ENCODE measurements at places on chromosomes 2 and 18. TPM values are rescaled to one million over a fixed set of nuclear protein-coding genes. Genes with fewer than 3 reads are reported as not detected.

The CUL3 gene
- 79.5 TPM for total RNA-seq

The TLX2 gene
- 0.52 TPM for total RNA-seq

The C2orf80 gene
- total RNA-seq, result not detected

The CTAGE1 gene
- not detected for total RNA-seq

DNA sequence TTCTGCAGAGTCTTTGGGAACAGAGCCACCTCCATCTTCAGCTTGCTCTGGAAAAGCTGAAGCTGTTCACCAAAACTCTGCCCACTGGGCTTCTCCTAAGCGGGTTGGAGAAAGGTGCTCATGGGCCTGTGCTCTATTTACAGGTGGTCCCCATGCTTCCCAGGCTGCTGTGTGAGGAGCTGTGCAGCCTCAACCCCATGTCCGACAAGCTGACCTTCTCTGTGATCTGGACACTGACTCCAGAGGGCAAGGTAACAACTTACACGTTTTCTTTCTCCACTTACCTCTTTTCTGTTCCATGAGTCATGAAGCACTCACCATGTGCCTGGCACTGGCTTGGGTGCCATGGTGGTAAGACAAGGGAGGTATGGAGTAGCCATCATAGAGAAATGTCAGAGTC lies 129.5 kb upstream of the ALPP start:
- no peaks in the 10 kb centered on the region for H3K27me3 ChIP-seq
- H3K4me3 ChIP-seq, result no peak overlapping the region
- no peak for DNase-seq
- H3K27ac ChIP-seq, result no peak overlapping the region
- H3K36me3 ChIP-seq, result peaks cover 2% of the 10 kb centered on the region

DNA sequence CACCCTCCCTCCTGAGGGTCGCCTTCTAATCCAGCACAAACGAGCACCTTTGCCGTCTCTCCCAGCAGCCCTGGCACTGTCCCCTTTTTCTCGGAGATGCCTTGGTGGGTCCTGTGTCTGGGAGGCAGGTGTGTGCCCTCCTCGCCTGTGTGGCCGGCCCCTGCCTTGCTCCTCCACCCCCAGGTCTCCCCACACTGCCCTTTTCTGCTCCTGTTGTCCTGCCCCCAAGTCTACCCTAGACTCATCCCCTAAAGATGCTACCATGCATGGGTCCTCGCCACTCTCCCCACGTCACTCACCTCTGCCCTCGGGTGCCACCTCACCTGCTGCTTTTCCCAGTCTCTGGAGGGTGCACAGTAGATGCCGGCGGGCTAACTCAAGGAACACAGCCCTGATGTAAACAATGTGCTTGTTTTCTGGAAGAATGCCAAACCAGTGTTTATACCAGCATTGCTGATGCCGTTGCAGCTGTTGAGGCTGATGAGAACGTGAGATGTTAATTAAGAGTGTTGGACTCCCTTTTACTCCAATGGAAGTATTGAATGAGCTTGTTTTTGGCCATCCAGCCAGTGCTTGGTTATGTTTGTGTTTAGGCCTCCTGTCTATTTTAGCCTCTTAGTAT lies 223.1 kb downstream of the AGAP1 start:
- H3K4me3 ChIP-seq, result no peak overlapping the region
- no peak overlapping the region for H3K27ac ChIP-seq
- peaks cover 4% of the 10 kb centered on the region for H3K27me3 ChIP-seq
- DNase-seq, result no peak
- no peaks in the 10 kb centered on the region for H3K36me3 ChIP-seq

GRCh38 chr18:31273812-31274527 lies 44.0 kb upstream of the DSG1 start:
- no peak overlapping the region for H3K27ac ChIP-seq
- DNase-seq, result no peak
- no peaks in the 10 kb centered on the region for H3K27me3 ChIP-seq
- H3K4me1 ChIP-seq, result no peaks in the 10 kb centered on the region

GRCh38 chr2:179069685-179070084 lies 19.7 kb upstream of the CCDC141 start:
- no peak overlapping the region for H3K27ac ChIP-seq
- no peaks in the 10 kb centered on the region for H3K27me3 ChIP-seq
- no peak for DNase-seq
- H3K4me1 ChIP-seq, result no peaks in the 10 kb centered on the region
- no peak overlapping the region for H3K4me3 ChIP-seq

GRCh38 chr2:136319237-136319636 lies 201.3 kb upstream of the CXCR4 start:
- no peak overlapping the region for H3K4me3 ChIP-seq
- peaks cover 60% of the 10 kb centered on the region for H3K4me1 ChIP-seq
- no peaks in the 10 kb centered on the region for H3K27me3 ChIP-seq

DNA sequence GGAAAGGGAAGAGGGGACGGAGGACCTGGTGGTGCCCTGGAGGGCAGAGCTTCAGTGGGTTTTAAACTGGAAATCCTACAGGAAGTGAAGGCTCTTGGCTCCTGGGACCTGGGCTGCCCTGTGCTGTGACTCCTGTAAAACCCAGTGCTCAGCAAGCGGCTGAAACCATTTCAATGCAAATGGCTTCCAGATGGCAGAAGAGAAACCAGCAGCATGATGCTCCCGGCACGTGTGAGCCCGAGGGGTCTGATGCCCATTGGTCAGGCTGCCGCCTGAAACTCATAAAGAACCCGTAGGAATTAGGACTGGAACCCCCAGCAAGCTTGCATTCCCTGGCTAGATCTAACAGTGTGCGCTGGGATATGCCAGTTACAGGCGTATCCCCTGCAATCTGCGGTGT lies 109.2 kb upstream of the THOC1 start:
- no peaks in the 10 kb centered on the region for H3K36me3 ChIP-seq
- H3K27me3 ChIP-seq, result peaks cover 13% of the 10 kb centered on the region
- no peak overlapping the region for H3K4me3 ChIP-seq

- H3K4me1 ChIP-seq, result no peaks in the 10 kb centered on the region
- peaks cover 3% of the 10 kb centered on the region for H3K27me3 ChIP-seq
- no peak for DNase-seq
- peaks cover 4% of the 10 kb centered on the region for H3K36me3 ChIP-seq
Observed at GRCh38 chr2:161836664-161837063, 212.4 kb downstream of the SLC4A10 start.

GRCh38 chr2:47094511-47095142 lies 60.5 kb downstream of the STPG4 start:
- H3K4me3 ChIP-seq, result no peak overlapping the region
- no peak overlapping the region for H3K27ac ChIP-seq
- no peak for DNase-seq
- no peaks in the 10 kb centered on the region for H3K36me3 ChIP-seq

GRCh38 chr2:96154506-96155380 lies 9.5 kb upstream of the DUSP2 start:
- DNase-seq, result peak; percentile 8
- H3K27me3 ChIP-seq, result no peaks in the 10 kb centered on the region
- H3K27ac ChIP-seq, result peak overlapping the region; percentile 23
- no peak overlapping the region for H3K4me3 ChIP-seq

DNA sequence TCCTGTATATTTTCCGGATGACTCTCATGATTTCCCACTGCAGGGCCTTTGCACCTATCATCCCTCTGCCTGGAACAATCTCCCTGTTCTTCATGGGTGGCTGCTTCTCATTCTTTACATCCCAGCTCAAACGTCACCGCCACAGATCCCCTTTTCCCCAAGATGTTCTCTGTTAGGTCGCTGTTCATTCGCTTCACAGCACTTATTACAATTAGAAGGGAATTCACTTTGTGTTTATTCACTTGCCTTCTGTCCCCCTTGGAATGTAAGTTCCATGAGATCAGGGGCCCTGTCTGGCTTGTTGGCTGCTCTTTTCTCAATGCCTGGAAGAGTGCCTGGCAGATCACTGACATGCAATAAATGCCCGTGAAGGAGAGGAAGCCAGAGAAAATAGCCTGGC lies 106.7 kb downstream of the FOXI3 start:
- no peaks in the 10 kb centered on the region for H3K36me3 ChIP-seq
- DNase-seq, result no peak
- H3K4me1 ChIP-seq, result peaks cover 5% of the 10 kb centered on the region
- no peak overlapping the region for H3K27ac ChIP-seq

DNA sequence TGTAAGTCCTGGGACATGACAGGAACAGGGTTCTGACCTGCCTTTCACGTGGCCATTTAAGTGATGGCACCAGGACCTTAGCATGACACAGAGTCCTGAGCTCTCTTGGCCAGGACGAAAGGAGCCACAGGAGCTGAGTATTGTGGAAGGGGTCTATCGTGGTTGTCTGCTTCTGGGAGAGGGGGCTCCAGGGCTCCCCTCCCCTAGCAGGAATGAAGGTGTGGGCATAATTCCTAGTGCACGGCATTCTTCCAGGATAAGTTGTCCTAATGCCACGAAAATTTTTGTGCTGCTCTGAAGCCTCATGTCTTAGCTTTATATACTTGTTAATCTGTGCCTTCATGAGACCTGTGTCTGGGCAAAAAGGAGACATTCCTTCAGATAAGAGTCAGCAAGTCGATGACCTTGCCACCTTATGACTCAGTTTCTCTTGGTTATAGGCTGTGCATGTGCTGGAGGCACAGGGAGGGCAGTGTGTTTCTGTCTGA lies 17.1 kb downstream of the GATA6 start:
- no peaks in the 10 kb centered on the region for H3K36me3 ChIP-seq
- no peak overlapping the region for H3K27ac ChIP-seq
- H3K27me3 ChIP-seq, result peaks cover 9% of the 10 kb centered on the region
- H3K4me1 ChIP-seq, result peaks cover 2% of the 10 kb centered on the region
- H3K4me3 ChIP-seq, result no peak overlapping the region
